ENCODE measurements at places on chromosomes 6 and 20.

- DNase-seq = no peak
These were observed 175.6 kb downstream of the BMP7 start for GRCh38 chr20:57090590-57091560.

- DNase-seq = no peak
These were observed 164.7 kb upstream of the CCN2 start for GRCh38 chr6:132115714-132116366.

DNA sequence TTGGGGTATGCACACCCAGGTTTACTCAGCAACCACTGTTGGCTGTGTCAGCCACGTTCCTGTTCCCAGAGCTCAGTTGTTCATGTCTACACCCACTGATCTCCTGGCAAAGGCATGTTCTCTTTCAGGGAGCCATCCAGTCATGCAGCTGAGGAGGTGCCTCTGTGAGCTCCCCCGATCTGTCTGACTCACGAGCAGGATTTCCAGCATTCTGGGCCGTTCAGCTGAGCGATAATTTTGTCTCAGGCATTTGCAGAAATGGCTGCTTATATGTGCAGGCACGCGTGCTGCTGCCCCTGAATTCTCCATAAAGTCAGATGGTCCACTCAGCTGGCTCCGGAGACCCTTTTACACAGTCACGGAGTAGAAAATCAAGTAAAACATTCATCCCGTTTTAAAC is 78.4 kb upstream of the IYD start:
- DNase-seq = no peak

DNA sequence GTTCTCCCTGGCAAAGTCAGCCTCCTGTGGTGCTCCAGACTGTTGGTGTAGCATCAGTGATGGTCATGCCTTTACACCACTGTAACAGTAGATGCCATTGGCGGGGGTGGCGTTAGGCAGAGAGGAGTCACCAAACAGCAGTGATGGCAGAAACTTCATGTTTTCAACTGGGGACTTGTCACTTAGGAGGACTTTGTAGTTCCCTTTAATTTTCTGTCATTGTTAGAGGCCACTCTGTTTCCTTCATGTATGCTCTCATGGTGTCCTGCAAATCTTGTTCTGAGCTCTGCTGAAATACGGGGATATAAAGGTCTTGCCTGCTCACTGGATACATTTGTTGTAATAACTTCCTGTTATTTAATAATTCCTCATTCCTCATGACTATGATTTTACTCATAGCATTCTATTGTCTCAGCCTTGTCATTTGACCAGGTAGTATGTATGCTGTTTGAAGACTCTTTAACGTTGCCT is 4.6 kb downstream of the MAP3K4 start:
- DNase-seq = no peak

DNA sequence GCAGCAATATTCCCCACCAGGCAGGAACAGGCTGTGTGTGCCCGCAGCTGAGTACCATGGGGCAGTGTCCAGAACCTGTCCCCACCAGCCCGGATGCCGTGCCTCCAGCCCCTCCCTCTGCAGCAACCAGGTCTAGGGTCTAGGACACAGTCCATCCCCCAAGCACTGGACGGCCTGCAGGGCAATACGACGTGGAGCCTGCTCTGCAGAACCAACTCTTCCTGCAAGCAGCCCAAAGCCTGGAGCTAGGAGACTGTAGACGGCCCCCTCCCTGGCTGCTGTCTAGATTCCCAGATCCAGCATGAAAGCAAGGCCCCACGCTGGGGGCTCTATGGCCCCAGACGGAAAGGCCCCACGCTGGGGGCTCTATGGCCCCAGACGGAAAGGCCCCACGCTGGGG is 128.2 kb upstream of the AFDN start:
- DNase-seq = no peak

DNA sequence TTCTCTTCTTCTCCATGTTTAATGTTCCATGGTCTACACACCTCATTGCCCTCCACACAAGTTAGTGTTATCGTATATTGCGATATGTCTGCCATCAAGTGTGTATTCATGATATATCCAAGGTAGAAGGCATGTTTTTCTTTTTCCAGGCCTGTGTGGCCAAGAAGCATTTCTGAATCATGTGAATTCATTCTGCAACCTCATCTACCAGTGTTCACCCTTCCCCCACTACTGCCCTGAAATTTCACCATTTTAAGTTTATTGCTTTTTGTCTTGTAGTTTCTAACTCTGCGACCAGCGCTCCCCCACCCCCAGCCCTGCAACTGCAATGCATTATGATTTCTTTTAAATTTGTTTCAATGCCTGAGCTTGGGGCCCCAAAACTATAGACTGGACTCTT is 618.0 kb upstream of the FLRT3 start:
- DNase-seq = no peak
